ENCODE measurements at places on chromosomes 5 and 9. TPM values are rescaled to one million over a fixed set of nuclear protein-coding genes. Genes with fewer than 3 reads are reported as not detected.

IFNA7 gene
- total RNA-seq: not detected

TNFSF15 gene
- total RNA-seq: not detected

SUSD3 gene
- total RNA-seq: 0.40 TPM

AHRR gene
- 15.3 TPM for total RNA-seq

PCDHA1 gene
- total RNA-seq: 0.42 TPM

NR2F1 gene
- total RNA-seq: 10.0 TPM

RLN2 gene
- total RNA-seq: not detected

PCDHB15 gene
- total RNA-seq: 0.86 TPM

OLFM1 gene
- 35.5 TPM for total RNA-seq

CNTNAP3B gene
- total RNA-seq: 11.8 TPM

NR6A1 gene
- 5.1 TPM for total RNA-seq

PCDHGA5 gene
- total RNA-seq: 0.23 TPM

PCDHGC3 gene
- total RNA-seq: 41.5 TPM

TLE1 gene
- total RNA-seq: 11.3 TPM

PANK3 gene
- 63.0 TPM for total RNA-seq

NDOR1 gene
- total RNA-seq: 14.3 TPM

TDRD7 gene
- total RNA-seq: 9.9 TPM

LCP2 gene
- total RNA-seq: not detected

SOWAHA gene
- total RNA-seq: 0.42 TPM

ORM2 gene
- total RNA-seq: not detected

DOCK2 gene
- 9.3 TPM for total RNA-seq

KIF24 gene
- 5.8 TPM for total RNA-seq

ZNF883 gene
- total RNA-seq: 6.5 TPM

OR1L8 gene
- not detected for total RNA-seq

SLC34A1 gene
- total RNA-seq: not detected

IL13 gene
- not detected for total RNA-seq

TAS2R1 gene
- total RNA-seq: not detected

CBY3 gene
- total RNA-seq: not detected

RALGPS1 gene
- 18.7 TPM for total RNA-seq

LRRC19 gene
- not detected for total RNA-seq

Measured in Daoy (cell line).